Peyer's patch (tissue), 4 donors: ENCODE measurements at places on chromosomes 3 and 15. TPM values are rescaled to one million over a fixed set of nuclear protein-coding genes. Genes with fewer than 3 reads are reported as not detected.

DNA sequence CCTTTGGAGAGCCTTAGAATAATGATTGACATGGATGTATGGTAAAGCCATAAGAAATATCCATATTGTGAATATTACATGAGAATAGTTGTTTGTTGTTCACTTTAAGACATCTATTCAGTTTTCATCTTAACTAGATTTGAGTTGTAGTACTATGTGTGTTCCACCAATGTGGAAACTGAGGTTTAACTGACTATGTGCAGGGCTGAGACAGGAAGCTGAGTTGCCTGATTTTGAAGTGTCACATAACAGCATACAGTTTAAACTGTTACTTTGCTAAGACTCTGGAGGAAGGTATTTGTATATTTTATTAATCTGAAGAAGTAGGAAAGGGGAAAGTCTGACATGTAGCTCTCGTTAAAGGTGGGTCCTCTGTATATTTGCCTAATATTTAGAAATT is 2.1 kb downstream of the ECT2 start:
- no peaks in the 10 kb centered on the region for H3K27me3 ChIP-seq
- DNase-seq = no peak
- no peaks in the 10 kb centered on the region for H3K36me3 ChIP-seq
- no peak overlapping the region for H3K4me3 ChIP-seq

Gene GOLGA8Q
- total RNA-seq = 1.7 TPM

Gene STXBP5L
- total RNA-seq = 0.27 TPM

Gene FRMD4B
- total RNA-seq = 28.6 TPM

GRCh38 chr3:143226678-143227291 is 107.2 kb downstream of the CHST2 start:
- no peaks in the 10 kb centered on the region for H3K4me1 ChIP-seq
- no peak overlapping the region for H3K27ac ChIP-seq
- H3K36me3 ChIP-seq = no peaks in the 10 kb centered on the region
- no peak for DNase-seq
- no peaks in the 10 kb centered on the region for H3K27me3 ChIP-seq

DNA sequence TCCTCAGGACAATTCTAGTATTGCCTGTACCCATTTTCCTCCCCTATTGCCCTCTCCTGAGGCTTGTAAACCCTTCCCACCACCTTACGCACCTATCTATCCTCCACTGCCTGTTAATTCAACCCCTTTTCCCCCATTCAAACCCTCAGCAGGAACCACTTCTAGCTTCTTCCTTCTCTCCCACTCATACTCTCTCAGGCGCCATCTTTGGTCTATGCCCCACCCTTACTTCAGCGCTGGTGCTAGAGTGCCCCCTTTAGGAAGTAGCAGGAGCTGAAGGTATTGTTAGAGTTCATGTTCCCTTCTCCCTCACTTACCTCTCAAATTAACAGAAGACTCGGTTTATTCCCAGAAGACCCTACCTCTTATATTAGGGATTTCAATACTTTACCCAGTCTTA is 121.8 kb upstream of the NLGN1 start:
- no peaks in the 10 kb centered on the region for H3K27me3 ChIP-seq
- DNase-seq = no peak
- H3K4me1 ChIP-seq = no peaks in the 10 kb centered on the region
- H3K27ac ChIP-seq = no peak overlapping the region
- H3K4me3 ChIP-seq = no peak overlapping the region
- H3K36me3 ChIP-seq = no peaks in the 10 kb centered on the region

Gene GMNC
- not detected for total RNA-seq

Gene C3orf85
- total RNA-seq = 6.6 TPM

GRCh38 chr15:42069025-42069424 is 25.3 kb downstream of the PLA2G4D start:
- no peak overlapping the region for H3K27ac ChIP-seq
- no peaks in the 10 kb centered on the region for H3K36me3 ChIP-seq
- no peaks in the 10 kb centered on the region for H3K27me3 ChIP-seq
- no peak for DNase-seq
- H3K4me3 ChIP-seq = no peak overlapping the region
- no peaks in the 10 kb centered on the region for H3K4me1 ChIP-seq

- H3K4me3 ChIP-seq = no peak overlapping the region
- H3K36me3 ChIP-seq = no peaks in the 10 kb centered on the region
- DNase-seq = no peak
- H3K27ac ChIP-seq = no peak overlapping the region
Measured at GRCh38 chr3:18194431-18194830, 230.7 kb downstream of the SATB1 start.

- no peak overlapping the region for H3K27ac ChIP-seq
- no peak for DNase-seq
- no peak overlapping the region for H3K4me3 ChIP-seq
Measured at GRCh38 chr15:67038736-67039135, 26.7 kb upstream of the SMAD3 start.

Gene NCBP2
- 61.1 TPM for total RNA-seq

DNA sequence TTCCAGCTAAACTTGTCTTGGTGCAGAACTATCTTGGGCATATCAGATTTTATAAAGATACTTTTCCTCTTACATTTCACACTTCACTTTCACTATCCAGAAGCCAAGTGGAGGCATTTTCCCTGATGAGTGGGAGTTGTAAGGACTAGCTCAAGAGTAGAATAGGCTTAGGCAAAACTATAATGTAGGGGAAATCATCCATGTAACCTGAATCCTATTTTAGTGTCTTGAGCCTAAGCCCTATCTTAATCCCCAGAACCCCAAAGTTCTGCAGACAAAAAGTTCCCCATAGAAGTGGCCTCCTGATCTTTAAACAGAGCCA is 42.2 kb upstream of the CD47 start:
- no peak for DNase-seq
- no peaks in the 10 kb centered on the region for H3K4me1 ChIP-seq
- no peak overlapping the region for H3K27ac ChIP-seq
- H3K36me3 ChIP-seq = no peaks in the 10 kb centered on the region
- H3K27me3 ChIP-seq = no peaks in the 10 kb centered on the region

- H3K4me1 ChIP-seq = no peaks in the 10 kb centered on the region
- no peak overlapping the region for H3K4me3 ChIP-seq
- no peak overlapping the region for H3K27ac ChIP-seq
- H3K36me3 ChIP-seq = no peaks in the 10 kb centered on the region
- H3K27me3 ChIP-seq = no peaks in the 10 kb centered on the region
Measured at GRCh38 chr3:82103241-82103640, 341.8 kb upstream of the GBE1 start.

Gene CPN2
- total RNA-seq = not detected

Gene RBPMS2
- total RNA-seq = 8.3 TPM

Gene ADAMTS9
- 5.1 TPM for total RNA-seq

Gene RPL29
- 643 TPM for total RNA-seq

DNA sequence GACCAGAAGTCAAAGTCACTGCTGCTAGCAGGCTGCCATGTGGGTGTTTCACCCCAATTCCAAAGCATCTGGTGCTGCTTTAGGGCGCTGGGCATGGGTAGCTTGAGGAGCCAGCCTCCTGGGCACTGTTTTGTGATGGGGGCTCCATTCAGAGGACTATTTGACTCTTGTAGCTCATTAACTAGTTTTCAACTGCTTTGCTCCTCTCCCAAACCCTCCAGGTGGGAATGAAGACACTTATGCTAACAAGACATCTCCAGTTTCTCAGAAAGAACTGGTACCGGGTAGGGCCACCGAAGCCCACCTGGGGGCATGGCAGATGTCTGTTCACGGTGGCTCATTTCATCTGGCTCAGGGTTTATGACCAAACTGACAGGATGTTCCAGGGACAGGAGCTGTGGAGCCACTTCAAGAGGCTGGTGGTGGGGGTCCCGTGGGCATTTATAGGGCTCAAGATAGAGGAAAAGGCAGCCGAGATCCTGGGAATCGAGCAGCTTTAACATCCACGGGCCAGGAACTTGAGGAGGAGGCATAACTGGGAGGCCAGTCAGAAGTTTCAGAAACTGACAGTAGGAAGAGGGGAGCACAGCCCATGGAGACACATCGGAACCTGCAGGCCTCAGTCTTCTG is 17.7 kb downstream of the AMOTL2 start:
- H3K4me3 ChIP-seq = no peak overlapping the region
- peak overlapping the region; percentile 45 for H3K27ac ChIP-seq
- peak; percentile 34 for DNase-seq
- peaks cover 43% of the 10 kb centered on the region for H3K4me1 ChIP-seq

Gene GCSAM
- total RNA-seq = not detected

DNA sequence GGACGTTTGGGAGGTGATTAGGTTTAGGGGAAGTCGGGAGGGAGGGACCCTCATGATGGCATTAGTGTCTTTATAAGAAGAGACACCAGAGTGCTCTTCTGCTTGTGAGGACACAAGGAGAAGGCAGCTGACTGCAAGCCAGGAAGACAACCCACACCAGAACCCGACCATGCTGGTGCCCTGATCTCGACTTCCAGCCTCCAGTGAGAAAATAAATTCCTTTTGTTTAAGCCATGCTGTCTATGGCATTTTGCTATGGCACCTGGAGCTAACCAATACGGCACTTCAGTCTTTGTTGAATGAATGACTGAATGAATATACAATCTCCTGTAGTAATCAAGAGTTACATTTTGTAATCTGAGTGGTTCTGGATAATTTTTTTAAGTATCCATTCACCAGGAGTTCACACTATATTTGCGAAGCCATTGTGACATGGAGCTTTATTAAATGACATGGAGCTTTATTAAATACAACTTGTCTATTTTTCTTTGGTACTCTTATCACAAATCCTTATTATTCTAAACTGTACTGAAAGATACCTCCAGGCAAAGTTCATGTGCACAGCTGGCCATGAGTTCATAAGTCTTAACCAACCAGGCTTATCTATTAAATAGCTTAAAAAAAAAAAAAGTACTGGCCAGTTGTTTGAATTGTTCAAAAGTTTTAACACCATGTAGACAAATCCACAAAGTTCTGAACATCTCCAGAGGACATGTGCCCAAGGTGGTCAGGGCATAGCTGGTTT is 24.8 kb upstream of the BHLHE40 start:
- H3K27me3 ChIP-seq = no peaks in the 10 kb centered on the region
- H3K36me3 ChIP-seq = no peaks in the 10 kb centered on the region
- H3K27ac ChIP-seq = no peak overlapping the region
- H3K4me3 ChIP-seq = no peak overlapping the region
- no peaks in the 10 kb centered on the region for H3K4me1 ChIP-seq

GRCh38 chr3:191894406-191894805 is 433.4 kb downstream of the PYDC2 start:
- no peaks in the 10 kb centered on the region for H3K36me3 ChIP-seq
- H3K4me1 ChIP-seq = no peaks in the 10 kb centered on the region
- H3K27me3 ChIP-seq = no peaks in the 10 kb centered on the region
- no peak overlapping the region for H3K27ac ChIP-seq
- no peak overlapping the region for H3K4me3 ChIP-seq

- H3K4me3 ChIP-seq = peak overlapping the region; percentile 81
- no peaks in the 10 kb centered on the region for H3K36me3 ChIP-seq
- DNase-seq = peak; percentile 91
- H3K4me1 ChIP-seq = peaks cover 5% of the 10 kb centered on the region
- H3K27ac ChIP-seq = peak overlapping the region; percentile 84
Measured at GRCh38 chr15:84600331-84600686, 500 bp upstream of the ZSCAN2 start.

- no peaks in the 10 kb centered on the region for H3K36me3 ChIP-seq
- no peak for DNase-seq
- no peak overlapping the region for H3K4me3 ChIP-seq
- no peaks in the 10 kb centered on the region for H3K27me3 ChIP-seq
Measured at GRCh38 chr3:43758592-43759225, 68.0 kb downstream of the ABHD5 start.

Gene IGSF11
- not detected for total RNA-seq

- no peaks in the 10 kb centered on the region for H3K27me3 ChIP-seq
- peak overlapping the region; percentile 89 for H3K27ac ChIP-seq
- no peaks in the 10 kb centered on the region for H3K4me1 ChIP-seq
- no peaks in the 10 kb centered on the region for H3K36me3 ChIP-seq
- peak; percentile 74 for DNase-seq
- peak overlapping the region; percentile 76 for H3K4me3 ChIP-seq
Measured at GRCh38 chr15:43776101-43776717, 557 bp downstream of the ELL3 start.

Gene CKMT1B
- 74.3 TPM for total RNA-seq

DNA sequence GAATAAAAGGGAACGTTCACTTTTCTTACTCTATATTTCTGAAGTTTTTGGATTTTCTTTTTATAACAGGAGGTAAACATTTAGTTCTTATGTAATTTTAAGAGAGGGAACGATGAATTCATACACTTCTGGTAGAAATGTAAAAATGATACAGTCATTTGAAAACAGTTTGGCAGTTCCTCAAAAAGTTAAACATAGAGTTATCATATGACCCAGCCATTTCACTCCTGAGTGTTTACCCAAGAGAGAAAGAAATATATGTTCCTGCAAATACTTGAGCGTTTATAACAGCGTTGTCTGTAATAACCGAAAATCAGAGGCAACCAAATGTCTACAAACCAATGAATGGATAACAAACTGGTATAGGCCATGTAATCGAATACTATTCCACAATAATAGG is 20.8 kb upstream of the CCR9 start:
- H3K36me3 ChIP-seq = no peaks in the 10 kb centered on the region
- no peaks in the 10 kb centered on the region for H3K4me1 ChIP-seq
- DNase-seq = no peak
- no peaks in the 10 kb centered on the region for H3K27me3 ChIP-seq
- H3K27ac ChIP-seq = peak overlapping the region; percentile 22

- H3K27ac ChIP-seq = no peak overlapping the region
- no peaks in the 10 kb centered on the region for H3K27me3 ChIP-seq
- no peaks in the 10 kb centered on the region for H3K36me3 ChIP-seq
- H3K4me1 ChIP-seq = peaks cover 6% of the 10 kb centered on the region
- no peak for DNase-seq
Measured at GRCh38 chr15:31403606-31404005, 77.0 kb downstream of the KLF13 start.
